ENCODE measurements at places on chromosomes 1 and 21.

GRCh38 chr1:15942661-15943327 lies 33.1 kb downstream of the ZBTB17 start:
- peak; percentile 30 for DNase-seq

DNA sequence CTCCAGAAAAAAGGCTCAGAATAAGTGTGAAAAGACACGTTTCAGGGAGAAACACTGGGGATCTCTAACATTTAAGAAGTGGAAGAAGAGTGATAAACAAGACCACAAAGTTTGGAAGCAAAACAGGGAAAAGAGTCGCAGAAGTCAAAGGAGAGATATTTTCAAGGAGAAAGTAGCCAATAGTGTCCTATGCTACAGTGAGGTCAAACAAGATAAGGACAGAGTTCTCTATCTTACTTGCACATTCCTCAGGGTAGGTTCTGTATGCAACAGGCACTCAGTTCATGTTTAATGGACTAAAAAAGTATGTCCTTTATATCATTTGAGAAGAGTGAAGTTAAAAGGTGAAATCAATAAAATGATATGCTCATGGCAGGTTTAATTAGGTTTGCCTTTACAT lies 13.8 kb upstream of the EDEM3 start:
- no peak for DNase-seq

DNA sequence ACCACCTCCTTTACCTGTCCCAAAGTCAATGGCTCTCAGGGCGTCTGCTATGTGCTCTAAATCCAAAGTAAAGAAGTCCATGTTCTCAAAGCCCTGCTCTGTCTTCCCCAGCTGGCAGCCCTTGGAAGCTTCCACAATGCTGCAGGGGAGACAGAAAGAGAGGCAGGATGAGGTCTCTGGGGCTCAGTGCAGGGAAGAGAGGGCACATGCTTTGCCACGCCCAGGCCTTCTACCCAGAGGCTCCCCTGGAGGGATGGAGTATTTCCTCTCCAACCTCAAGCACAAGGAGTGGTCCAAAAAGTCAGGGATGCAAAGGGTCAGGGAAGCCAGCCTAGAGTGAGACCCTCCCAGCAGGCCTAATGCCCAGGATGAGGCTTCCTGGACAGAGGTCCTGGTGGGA lies 10.2 kb downstream of the TRIM63 start:
- DNase-seq = no peak

DNA sequence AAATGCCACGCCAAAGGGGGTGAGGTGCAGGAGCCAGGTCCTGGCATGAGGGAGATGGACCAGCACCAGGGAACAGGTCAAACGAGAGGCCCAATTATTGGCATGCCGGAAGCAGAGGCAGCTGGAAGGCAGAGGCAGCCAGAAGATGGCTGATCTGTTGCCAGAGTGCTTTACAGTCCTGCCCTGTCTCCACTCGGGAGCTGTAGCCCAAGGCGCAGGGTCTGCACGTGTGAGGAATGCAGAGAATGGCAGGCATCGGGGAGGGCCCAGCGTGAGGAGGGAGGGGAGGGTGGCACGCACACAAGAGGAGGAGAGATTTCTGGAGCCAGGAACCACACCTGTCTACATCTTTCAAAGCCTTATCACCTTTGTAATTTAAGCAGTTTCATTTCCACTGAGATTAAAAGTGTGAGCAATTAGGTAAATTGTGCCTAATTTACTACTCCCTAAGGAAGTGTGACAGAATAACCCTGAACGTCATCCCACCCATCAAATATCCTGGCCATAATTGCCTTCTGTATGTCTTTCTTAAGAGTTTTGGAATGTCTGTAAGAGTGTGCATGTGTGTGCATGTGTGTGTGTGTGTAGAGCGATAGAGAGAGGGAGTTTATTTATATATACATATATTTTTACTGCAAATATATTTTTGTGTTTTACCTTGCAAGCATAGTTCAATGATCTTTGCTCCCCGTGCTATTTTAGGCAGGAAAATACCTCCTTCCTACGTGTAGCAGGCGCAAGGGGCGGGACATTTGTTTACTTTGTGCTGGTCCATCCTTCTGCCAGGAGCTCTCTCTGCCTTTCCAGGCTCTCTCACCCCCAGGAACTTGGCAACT lies 125.5 kb upstream of the SERBP1 start:
- DNase-seq = no peak

GRCh38 chr1:190453550-190453949 lies 24.1 kb downstream of the BRINP3 start:
- no peak for DNase-seq

- DNase-seq = no peak
Observed at GRCh38 chr1:170067253-170067819, 7.2 kb downstream of the KIFAP3 start.

- no peak for DNase-seq
Observed at GRCh38 chr1:42529724-42530181, 66.7 kb downstream of the CCDC30 start.

DNA sequence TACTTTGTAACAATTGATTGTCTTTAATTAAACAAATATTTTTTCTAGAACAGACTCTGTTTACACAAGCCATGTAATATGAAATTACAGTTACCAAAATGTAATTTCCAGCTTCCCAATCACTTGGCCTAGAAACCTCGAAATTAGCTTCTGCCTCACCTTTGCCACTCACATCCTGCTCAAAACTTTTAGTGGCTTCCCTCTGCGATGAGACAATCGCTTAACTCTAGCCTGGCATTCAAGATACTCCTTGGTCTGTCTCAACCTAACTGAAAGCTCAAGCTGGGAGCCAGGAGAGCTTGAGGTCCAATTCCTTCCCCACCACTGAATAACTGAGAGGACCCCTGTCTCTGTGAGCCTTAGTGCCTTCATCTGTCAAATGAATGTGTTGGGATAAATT lies 42.8 kb downstream of the GFI1 start:
- no peak for DNase-seq

GRCh38 chr1:101474039-101474665 lies 237.3 kb downstream of the S1PR1 start:
- DNase-seq = peak; percentile 3

DNA sequence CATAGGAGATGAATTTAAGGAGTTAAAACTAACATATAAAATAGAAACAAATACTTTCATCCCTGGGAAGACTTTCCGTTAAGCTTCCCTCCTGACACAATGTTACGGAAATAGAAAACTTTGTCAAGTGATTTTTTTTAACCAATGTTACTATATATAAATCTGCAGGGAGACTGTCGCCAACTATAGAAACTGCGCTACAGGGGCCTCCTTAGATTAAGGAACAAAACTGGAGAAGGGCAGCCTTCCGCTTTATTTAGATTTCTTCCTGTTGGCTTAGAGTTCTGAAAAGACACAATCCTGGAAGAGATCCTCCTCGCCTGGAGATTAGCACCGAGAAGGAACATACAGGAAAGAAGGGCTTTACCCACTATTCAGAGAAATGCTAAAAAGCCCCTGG lies 1.5 kb downstream of the MGST3 start:
- DNase-seq = no peak

GRCh38 chr21:35081861-35082260 lies 32.8 kb upstream of the RUNX1 start:
- no peak for DNase-seq

All from GM13976 (cell line).